ENCODE measurements at places on chromosomes 6 and 20.

GRCh38 chr6:125753218-125753936, 3.9 kb downstream of the HEY2 start:
- DNase-seq, result peak; percentile 60

GRCh38 chr6:134980846-134981245, 30.9 kb upstream of the ALDH8A1 start:
- peak; percentile 89 for DNase-seq

DNA sequence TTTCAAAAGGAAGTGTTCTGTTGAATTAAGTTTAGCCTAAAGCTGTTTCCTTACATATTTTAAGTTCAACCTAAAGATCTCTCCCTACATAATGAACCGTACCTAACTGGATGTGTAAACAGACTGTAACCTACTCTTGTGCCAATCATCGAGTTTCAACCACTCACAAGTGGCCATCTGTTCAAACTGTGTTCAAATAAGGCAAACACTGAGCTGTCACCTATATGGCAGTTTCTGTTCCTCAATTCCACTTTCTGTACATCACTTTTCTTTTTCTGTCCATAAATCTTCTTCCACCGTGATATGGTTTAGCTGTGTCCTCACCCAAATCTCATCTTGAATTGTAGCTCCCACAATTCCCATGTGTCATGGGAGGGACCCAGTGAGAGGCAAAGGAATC, 428.6 kb downstream of the HACE1 start:
- DNase-seq, result no peak

DNA sequence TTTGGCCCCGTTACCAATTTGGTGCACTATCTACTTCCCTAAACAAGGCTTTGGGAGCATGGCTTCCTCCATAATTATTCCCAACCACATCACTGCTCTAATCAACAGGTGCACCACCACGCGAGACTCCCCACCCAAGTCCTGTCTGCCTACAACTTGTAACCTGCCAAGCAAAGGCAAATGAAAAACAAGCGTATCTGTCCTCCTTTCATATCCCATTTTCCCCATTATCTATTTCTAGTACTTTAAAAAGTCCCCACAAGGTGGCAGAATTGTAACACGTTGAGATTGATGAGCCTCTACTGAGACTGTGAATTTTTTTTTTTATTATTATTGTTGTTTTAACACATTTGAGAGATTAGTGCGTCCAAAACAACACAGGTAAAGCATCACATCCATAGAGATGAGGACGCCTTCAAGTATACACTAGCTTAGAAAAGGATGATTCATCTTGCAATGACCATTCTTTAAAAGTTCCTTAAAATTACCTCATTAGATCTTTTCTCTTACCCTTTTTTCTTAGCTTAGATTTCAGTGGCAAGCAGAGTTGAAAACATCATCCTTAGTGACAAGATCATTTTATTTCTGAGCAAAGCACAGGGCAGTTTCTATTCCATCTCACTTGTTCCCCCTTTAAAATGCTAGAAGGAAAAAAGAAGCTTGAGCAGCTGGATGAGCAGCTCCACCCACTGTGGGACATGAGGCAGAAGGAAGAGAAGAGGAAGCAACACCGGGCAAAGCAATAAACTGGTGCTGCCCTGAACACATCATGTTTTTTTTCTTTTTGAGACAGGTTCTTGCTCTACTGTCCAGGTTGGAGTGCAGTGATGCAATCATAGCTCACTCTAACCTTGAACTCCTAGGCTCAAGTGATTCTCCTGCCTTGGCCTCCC, 210.8 kb downstream of the ARHGAP18 start:
- peak; percentile 86 for DNase-seq

DNA sequence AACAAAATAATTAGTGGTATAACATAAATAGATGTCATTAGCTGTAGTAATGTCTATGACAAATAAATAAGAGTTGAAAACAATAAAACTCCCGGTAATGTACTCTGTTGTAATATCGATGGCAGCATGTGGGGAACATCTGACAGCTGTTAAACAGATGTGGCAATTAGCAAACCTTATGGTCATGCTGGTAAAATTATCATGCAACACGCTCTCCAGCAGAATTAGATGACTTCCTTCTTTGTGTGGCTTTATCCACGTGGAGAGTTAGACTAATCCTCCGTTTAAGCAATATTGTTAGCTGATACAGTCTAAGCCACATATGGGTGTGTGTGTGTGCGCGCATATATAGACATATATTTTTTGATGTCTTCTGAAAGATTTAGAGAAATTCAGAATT, 77.7 kb upstream of the ZFP64 start:
- DNase-seq, result peak; percentile 66

DNA sequence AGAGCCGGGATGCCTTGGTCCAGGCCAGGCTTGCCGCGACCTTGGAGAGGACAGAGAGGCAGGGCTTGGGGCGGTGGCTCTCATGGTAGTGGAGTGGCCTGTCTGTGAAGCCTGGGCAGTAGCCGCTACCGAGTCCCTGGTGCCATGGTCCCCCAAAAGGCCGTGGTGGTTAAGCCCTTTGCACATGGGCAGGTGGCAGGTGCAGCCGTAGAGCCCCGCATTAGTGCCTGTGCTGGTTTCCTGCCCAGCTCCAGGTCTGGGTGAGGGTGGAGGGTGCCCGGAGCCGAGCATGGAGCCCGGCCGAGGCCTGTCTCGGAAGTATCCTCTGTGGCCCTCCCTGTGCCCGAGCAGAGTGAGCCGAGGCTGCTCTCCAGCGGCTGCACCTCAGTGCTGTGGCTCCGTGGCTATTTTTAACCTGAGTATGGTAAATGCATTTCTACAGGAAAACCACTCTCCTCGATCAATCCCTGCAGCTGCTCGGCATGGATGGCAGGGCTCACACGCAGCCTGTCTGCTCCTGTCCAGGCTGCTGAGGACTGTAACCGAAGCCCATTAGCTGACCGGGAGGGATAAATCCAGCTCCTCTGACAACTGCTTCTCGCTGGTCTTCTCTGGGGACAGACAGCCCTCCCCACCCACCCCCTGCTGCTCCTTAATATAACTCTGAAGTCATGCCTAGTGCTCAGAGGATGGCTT, 36.3 kb upstream of the GATA5 start:
- peak; percentile 57 for DNase-seq

DNA sequence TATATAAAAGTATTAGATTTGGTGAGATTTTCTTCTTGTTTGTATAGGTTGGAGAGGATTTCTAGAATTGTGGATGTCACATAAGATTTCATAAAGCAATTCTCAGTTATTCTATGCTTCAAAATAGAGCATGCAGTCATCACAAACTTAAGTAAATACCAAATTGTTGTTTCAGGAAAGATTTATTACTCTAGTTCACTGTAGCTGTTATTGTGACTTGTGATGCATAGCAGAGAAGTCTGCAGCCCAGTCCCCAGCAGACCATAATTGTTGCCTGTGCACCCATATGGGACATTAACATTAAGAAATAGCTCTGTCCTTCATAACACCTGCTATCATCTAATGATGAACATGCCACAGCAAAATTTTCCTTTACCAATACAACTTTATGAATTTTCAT, 228.0 kb upstream of the FAM83B start:
- DNase-seq, result no peak

- no peak for DNase-seq
These were observed 105.7 kb upstream of the KCNK16 start for GRCh38 chr6:39428152-39428551.
